ENCODE measurements at places on chromosomes 7 and 10.

GRCh38 chr10:110494532-110494931 lies 3.2 kb upstream of the DUSP5 start:
- DNase-seq, result no peak

DNA sequence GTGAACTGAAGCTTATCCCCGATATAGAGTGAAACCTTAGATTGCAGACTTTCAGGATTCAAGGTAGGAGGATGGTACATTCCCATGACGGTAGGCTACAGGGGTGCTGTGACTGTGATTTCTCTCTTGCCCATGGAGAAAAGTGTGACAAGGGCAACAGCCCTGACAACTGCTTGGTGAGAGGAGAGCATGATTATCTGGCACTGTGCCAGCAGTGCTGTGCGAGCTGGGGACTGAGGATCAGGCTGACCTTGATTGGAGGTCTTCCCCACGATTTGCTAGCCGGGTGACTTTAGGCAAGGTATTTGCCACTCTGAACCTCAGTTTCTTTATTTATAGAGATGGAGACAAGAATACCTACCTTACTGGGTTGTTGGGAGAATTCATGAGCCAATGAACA lies 229.5 kb downstream of the PTEN start:
- DNase-seq, result no peak

DNA sequence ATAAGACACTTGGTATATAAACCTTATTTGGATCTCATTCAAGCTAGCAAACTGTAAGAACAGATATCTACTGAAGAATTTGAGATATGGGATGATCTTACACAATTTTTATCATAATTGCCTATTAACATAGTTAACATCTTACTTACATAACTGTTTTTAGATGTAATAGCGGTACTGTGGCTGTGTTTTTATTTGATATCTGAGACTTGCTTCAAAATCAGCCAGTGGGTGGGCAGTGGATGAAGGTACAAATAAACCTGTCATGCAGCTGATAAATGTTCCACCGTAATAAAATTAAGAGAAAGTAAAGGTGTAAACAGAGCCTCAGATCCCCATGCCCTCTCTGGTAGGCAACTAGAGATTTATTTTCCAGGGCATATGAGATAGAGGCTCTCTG lies 28.4 kb upstream of the PTPRN2 start:
- DNase-seq, result no peak

- no peak for DNase-seq
These were observed 22.8 kb downstream of the CYP17A1 start for GRCh38 chr10:102814453-102814871.

DNA sequence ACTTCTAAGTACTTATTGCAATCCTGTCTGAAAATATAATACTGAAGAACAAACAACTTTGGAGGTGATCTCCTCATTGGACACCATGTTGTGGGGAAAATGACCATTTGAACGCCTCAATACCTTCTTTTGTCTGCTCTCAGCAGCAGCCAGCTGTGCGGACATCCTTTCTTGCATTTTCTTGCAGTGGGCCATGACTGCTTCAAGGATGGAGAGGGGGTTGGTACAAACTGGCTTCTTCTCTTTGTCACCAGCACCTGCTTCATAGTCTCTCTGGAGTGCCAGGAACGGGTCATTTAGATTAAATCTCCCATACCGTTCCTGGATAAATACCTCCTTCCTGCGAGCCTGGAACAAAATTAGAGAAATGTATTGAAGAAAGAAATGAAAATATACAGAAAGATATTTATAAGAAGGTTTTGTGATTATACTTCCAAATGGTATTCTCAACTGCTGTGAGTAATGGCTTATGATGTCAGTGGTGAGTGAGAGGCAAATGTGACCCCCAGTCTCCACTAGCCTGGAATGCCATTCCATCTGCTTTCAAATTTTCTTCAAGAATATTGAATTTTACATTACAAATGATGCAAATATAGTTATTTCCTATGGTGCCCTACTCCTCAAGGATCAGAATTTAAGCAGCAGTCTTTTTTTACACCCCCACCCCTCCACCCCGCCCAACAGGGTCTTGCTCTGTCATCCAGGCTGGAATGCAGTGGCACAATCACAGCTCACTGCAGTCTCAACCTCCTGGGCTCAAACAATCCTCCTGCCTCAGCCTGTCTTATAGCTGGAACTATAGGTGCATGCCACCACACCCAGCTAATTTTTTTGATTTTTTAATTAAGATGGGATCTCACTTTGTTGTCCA lies 62.4 kb downstream of the CTTNBP2 start:
- no peak for DNase-seq

- no peak for DNase-seq
These were observed 217.2 kb downstream of the REEP3 start for GRCh38 chr10:63738410-63738809.

DNA sequence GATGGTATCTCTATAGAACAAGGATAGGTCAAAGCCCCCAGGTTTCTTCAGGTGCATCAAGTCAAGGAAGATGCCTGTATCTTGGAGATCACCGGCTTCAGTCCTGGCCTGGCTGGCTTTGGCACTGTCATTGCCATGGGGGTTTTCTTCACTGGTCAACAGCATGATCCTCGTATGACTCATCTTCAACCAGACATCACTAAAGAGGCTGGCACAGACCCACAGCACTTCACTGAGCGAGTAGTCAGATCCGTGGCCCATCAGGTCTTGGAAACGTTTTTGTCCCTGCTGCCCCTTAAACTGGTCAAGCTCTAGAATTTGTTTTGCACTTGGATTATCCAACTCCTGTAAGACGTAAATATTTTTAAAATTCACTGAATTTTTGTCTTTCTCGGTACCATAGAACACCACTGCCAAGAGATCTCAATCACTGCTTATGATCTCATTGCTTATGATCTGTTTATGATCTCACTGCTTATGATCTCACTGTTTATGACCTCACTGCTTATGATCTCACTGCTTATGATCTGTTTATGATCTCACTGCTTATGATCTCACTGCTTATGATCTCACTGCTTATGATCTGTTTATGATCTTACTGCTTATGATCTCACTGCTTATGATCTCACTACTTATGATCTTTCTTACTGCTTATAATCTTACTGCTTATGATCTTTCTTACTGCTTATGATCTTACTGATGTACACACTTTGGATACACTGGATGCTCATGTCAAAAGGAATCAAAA lies 135.2 kb downstream of the CYP26A1 start:
- no peak for DNase-seq

- DNase-seq, result no peak
These were observed 70.2 kb upstream of the FERD3L start for GRCh38 chr7:19215412-19215811.

DNA sequence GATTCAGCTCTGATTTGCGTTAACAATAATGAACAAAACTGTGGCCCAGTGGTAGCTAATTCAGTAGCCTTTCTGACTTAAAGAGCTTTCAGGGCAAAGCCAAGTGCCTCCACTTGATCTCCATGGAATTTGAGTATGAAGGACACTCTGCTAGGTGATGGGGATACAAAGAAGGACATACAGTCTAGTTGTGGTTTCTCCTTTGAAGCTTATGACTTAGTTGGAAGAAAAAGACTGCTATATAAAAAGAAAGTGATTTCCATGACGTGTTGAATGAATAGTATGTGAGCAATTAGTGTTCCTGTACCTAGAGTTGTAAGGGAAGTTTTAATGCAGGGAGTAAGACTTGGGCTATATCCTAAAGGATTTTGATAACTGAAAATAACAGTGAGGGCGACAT lies 8.3 kb downstream of the PDCD4 start:
- no peak for DNase-seq

GRCh38 chr7:50648570-50649169 lies 83.5 kb upstream of the DDC start:
- DNase-seq, result no peak
